Inflammatory macrophage treated with lipopolysaccharide for 1 hour (primary cell): ENCODE measurements at places on chromosomes 6 and 20.

DNA sequence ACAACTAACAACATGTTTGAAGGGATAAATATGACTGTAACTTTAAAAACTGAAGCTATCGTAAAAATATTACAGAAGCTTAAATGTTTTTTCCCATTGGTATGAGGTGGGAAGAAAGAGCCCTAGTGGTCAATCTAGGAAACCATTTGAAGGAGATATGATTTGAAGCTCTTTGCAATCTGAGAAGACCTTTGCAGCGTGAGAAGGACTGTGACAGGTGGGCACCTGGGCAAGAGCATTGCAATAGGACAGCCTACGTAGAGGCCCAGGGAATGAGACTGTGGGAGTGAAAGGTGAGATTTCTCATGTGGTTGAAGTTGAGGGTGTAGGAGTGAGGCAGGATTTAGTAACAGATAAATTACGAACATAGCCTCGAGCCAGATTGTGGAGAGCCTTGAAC is 108.0 kb upstream of the PDE7B start:
- DNase-seq = no peak

DNA sequence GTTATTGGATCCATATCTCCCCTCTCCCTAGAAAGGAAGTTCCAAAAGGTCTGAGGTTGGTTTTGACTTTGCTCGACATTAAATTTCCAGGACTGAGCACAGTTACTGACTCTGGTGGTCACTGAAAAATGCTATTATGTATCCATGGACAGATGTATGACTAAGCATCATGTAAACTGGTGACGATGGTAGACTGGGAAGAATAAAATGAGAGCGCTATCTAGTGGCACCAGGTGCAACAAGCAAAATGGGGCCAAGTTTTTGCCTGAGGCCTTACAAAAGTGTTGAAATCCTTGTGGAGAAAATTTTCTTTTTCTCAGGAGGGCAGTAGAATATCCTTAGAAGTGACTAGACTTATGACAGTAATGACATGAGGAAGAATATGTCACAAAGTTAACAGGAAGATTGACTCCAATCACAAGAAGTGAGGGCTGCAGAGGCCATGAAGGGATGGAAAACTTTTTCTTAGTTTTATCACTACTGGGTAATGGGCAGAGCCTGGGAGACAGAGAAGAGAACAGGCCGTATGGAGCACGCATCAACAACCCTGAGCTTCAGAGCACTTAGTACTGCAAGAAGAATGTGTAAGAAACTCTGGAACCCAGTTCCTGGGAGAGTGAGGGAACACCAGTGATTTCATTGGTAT is 88.9 kb upstream of the ELOVL5 start:
- peak; percentile 80 for DNase-seq

DNA sequence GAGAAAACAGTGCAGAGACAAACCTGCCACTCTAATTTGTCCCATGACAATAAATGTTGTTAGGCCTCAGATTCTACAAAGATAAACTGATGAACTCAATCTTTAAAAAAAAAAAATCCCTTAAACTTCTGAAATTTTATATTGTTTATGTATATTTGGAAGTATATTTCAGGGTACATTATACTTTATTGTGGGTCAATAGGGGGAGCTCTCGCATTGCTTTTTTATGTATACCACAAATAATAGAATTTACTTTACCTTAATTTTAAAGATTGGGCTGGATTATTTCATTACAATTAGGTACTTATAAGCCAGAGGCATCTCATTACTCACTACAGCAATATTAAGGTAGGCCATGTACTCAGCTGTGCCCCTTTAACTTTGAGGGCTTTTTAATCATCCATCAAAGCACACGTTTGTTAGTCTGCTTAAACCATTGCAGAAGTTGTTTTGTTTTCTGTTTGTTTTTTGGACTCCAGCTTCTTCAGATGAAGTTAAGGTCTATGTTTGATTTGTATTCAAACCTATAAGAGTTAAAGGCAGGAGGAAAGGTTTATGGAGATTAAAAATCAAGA is 56.3 kb upstream of the EYA4 start:
- DNase-seq = peak; percentile 13

- no peak for DNase-seq
These were observed 118.2 kb downstream of the TTLL2 start for GRCh38 chr6:167442796-167443680.

DNA sequence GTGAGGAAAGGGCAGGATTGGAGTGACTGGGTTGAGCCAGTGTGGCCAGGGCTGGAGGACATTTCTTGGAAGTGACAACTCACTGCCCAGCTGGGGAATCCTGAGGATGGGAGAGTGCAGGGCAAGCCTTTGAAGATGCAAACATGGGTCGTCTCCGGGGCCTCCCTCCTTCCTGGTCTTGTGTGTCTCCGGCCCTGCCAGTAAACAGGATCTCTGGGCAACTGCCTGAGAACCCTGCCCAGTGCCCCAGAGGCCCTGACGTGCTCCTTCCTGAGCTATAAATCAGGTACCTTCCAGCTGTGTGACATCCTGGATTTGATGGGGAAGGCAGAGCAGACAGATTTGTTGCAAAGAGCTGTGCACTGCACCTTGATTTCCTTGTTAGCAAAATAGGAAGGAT is 12.9 kb upstream of the TCF15 start:
- no peak for DNase-seq

- DNase-seq = no peak
These were observed 701.8 kb upstream of the ADGRB3 start for GRCh38 chr6:67933278-67933677.

DNA sequence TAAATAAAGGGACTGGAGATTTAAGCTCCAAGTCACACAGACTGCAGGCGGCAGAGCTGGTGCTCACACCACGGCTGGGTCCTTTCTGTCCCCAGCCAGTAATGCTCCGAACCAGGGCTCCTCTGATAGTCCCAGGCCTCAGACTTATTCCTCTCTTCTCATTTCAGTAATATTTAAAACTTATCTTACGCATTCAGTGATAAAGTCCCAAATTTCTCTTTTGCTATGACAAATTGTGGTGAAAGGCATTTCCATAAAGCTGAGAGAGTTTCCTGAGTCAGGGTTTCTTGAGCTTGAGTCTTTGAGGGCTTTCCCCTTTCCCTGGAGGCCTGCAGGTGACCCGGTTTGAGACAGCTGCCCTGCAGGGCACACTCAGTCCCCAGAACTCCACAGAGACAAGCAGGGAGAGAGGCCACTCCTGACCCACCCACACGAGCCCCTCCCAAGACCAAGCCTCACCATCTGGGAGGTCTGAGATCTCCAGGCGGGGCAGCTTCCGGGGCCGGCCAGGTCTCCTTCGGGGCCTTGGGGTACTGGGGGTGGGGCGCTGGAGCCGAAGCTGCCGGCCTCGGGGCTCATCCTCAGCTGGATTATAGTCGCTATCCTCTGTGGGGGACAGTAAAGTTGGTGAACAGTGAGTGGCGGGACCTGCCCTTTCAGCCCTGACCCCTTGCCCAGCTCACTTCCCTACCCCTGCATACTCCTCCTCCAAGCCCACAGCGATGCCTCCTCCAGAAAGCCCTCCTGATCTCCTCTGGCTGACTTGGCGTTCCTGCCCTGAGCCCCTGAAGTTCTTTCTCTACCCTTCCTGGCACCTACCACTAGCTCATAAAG is 6.6 kb downstream of the ZNF335 start:
- DNase-seq = no peak

GRCh38 chr20:25065072-25065624 is 7.2 kb upstream of the ACSS1 start:
- DNase-seq = no peak
